Tibial artery (tissue), 4 donors: ENCODE measurements at places on chromosomes 7 and 10.
A peak's percentile ranks its signal among the peaks of the same experiment; 100 is the strongest.

DNA sequence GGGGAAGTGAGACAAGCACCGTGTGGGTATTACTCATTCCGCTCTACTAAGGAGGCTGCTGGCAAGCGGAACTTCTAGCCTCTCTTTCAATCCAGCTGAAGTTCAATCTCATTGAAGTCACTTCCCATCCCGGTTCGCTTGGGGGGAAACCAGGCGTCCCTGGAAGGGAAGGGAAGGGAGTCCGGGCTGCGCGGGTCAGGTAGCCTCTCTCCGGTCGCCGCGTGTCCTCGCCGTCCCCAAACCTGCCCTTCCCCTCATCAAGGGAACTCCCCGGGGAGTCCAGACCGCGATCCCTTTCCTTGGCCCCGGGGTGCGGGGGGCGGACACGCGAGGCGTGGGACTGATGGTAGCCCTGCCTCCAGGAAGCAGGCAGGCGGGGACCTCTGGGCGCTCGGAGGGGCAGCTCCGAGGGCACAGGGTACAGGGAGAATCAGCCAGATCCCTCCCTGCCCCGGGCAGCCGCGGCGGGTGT, 598 bp upstream of the ZEB1 start:
- peak; percentile 82 for DNase-seq

DNA sequence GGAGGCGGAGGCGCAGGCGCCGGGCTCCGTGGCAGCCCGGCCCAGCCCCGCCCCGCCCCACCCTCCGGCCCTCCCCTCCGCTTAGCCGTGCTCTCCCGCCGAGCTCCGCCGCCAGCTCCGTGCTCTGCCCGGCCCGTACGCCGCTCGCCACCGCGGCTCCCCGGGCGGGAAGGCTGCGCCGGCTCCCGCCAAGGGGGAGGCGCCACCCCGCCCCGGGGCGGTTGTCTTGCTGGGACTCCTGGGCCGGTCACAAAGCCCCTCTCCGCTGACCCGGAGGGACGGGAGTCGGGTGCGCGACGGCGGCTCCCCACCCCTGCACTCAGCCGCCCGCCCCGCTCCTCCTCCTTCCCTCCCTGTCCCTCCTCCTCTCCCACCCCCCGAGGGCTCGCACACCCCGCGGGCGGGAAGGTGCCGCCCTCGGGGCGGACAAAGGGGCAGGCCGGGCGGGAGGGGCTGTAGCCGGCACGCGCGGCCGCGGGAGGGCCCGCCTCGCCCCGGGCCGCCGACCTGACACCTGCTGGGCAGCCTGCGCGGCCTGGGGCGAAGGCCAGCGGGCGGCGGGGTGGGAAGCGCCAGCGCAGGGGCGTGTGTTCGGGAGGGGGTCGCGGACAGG, 11.5 kb upstream of the SP8 start:
- no peak for DNase-seq

DNA sequence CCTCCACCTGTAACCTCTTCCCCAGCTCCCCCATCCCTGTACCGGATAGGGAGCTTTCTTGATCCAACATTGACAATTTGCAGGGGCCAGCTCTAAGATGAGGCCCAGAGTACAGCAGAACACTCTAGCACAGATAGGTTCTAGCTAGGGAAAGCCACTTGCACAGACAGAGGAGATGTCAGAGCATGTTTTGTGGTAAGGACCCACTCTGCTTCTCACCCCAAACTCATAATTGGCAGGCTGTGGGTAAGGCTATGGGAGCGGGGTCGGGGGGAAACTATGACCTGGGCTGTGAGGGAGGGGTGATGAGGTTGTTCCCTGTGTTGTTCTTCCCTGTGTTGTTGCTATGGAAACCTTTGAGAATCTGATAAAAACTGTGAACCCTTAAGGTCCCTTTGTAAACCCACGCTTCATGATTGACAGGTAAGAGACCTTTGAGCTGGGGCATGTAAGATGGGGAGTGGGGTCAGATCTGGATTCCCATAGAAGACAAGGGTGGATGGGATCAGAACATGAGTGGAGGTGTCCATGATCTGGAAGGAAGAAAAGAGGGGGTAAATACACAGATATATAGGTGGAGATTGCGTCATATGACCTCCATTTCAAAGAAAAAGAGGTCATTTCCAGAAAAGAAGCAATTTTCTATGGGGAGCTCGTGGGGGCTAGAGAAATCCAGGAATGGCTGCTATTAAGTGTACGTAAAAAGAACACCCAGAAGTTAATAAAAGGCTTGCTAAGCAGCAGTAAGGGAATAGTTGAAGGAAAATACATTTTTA, 4.0 kb downstream of the CALD1 start:
- no peak for DNase-seq

DNA sequence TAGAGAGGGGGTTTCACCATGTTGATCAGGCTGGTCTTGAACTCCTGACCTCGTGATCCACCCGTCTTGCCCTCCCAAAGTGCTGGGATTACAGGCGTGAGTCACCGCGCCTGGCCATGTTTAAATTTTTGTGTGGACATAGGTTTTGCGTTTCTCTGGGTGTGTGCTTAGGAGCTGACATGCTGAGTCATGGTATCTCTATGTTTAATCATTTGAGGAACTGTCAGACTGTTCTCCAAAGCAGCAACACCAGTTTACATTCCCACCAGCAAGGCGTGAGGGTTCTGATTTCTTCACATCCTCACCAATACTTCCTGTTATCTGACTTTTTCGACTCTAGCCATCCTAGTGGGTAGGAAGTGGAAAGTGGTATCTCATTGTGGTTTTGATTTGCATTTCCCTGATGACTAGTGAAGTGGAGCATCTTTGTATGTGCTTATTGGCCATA, 153.7 kb downstream of the DNAJB6 start:
- no peak for DNase-seq

GRCh38 chr10:130621231-130621775, 485.1 kb downstream of the GLRX3 start:
- no peak for DNase-seq

DNA sequence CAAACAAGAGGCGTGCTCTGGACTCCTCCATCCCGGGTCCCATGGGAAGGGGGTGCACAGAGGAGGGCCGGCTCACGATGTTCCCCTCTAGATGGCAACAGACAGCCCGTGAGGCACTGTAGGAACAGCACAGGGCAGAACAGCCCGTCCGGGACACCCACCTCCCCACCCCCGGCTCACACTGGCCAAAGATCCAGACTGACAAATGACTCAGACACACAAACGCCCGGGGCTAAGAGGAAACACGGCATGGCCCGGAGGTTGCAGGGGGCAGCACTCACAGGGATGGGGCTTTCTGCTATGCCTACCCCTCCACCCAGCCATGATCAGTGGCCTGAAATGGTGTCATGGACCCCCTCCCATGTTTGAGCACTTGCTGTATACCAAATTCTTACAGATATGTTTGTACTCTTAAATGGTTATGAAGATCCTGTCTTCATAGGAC, 4.9 kb upstream of the ELN start:
- DNase-seq: peak; percentile 95

DNA sequence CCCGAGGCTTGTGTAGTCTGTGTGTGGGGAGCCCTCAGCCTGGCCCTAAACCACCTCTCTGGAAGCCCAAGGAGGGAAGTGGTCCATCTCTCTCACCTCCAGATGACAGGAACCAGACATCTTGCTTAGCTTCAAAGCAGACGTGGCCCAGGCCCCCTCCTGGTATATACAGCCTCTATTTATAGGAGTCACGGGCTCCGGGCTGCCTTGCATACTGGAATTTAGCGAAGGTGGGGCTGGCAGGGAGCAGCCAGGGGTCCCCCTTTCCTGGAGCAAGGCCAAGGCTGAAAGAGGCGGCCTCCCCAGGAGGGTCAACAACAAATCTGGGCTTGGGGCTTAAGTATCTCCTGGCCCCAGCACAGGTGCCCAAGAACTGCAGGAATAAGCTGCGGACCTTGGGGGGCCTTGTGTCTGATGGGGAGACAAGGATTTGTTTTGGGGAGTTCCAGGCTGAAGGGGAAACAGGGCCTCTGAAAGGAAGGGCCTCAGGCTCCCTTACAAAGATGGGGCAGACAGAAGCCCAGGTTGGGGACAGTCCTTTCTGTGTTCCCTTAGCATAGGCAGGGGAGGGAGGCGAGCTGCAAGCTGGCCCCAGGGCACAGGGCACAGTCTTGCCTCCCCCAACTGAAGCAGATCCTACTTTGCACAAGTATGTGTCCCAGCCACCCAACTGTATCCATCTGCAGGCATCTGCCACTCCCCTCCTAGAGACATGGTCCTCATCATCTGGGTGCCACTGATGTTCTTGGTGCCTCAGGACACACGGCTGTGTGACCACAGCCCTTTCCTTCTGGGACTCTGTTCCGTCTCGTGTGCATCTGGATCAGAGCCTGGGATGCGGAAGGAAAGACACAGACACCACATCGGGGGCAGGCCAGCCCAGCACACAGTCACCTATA, 11.9 kb downstream of the ZCCHC24 start:
- peak; percentile 20 for DNase-seq

- DNase-seq: no peak
Measured at GRCh38 chr7:143351060-143351459, 11.5 kb downstream of the FAM131B start.

DNA sequence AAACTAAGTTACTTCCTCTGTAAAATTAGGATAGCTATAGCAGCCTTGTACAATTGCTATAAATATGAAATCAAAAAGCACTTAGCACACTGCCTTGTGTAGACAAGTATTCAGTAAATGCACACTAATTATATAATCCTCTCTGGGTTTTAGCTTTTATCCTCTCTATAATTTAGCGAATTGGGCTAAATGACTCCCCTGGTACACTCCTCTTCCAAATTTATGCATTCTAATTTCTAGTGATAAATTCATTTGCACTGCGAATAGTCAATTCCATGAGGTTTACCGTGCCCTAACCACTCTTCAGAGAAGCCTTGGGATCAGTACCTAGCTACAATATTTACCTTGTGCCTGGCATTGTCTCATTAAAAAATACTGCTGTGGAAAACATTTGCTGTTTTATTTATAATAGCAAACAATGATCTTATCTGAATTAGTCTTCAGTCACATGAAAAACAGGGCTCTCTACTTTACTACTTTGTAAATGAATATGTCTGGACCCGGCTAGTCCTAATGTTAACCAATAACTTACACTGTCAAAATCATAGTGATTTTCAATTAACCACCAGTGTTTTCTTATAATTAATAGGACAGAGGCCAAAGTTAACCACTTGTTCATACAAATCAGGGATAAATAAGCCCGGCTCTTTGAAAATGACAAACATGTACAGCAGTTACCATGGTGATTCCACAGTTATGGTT, 577.9 kb downstream of the IPMK start:
- DNase-seq: no peak

GRCh38 chr10:36540611-36541010, 584.8 kb upstream of the ANKRD30A start:
- no peak for DNase-seq

- DNase-seq: no peak
Measured at GRCh38 chr7:14195079-14195478, 205.6 kb upstream of the ETV1 start.

DNA sequence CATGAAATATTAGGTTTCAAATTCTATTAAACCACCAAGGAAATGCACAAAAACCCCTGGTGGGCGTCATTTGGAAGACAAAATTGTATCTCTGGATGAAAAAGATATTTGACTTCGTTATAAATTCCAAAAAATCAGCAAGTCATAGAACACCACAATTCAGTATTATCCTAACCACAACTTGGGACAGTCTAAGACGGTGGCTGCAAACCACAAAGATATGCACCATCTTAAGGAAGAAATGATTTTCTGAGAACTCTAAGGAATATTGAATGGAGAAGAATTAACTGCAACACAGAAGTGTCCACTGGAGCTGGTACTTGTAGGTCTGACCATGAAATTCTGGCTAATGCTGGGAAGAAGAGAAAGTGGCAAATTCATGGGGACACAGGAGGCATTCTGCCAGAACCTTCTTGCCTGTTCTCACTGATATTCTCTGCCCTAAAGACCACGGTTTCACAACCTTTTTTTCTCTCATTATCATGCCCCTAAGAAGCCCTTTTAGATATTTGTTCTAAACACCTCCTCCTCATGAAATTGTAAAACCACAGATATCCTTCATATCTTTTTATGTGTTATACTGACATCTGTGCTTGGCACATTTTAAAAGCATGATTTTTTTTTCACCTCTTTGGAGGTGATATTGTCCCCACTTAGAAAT, 92.9 kb downstream of the SFMBT2 start:
- DNase-seq: no peak

- DNase-seq: no peak
Measured at GRCh38 chr7:151437159-151437553, 2.8 kb downstream of the CRYGN start.

DNA sequence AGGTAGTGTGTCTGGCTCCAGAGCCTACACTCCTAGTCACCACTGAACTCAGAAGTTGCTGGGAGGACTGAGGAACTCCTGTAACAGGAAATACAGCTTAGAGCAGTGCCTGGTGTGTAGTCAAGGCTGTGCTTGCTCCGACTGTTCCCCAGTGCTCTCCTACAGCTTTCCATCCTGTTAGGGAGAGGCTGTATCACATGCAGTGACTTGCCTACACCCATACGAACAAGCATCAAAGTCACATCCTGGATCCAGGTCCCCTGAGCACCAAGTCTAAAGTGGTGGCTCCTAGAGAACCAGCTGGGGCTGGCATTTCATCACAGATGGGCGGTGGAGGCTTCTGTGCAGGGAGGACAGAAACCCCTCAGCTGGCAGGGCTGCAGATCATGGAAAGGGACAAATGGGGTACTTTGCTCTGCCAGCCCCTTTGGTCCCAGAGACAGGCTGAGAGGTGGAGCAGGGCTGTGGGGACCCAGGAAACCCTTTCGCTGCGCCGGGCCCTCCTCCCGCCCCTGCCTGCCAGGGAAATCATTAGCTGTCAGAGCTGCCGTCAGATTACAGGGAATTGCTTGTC, 7.7 kb downstream of the ASB10 start:
- no peak for DNase-seq

- no peak for DNase-seq
Measured at GRCh38 chr10:100779329-100779728, 33.9 kb downstream of the PAX2 start.

GRCh38 chr10:73577788-73578187, 13.4 kb downstream of the USP54 start:
- peak; percentile 84 for DNase-seq

GRCh38 chr7:148911626-148912025, 27.5 kb upstream of the EZH2 start:
- DNase-seq: no peak

GRCh38 chr7:52525772-52526341, 509.6 kb upstream of the POM121L12 start:
- DNase-seq: no peak
